ENCODE measurements at places on chromosomes 16 and 17.

DNA sequence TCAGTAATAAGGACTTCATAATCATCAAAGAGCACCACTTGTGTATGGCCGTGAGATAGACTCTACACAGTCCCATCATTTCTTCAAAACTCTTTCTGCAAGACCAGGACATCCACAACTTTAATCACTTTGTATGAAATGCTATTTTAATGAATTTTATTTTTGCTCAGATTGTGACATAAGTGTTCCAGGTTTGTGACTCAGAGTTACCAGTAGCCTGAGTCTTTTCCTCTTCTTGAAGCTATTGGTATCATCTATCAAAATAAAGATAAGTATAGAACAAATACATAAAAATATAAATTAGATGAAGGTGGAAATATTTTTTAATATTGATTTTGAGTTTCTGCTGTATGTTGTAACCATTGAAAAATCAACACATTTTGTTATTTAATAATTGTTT, 16.6 kb upstream of the VWA3A start:
- DNase-seq = no peak

GRCh38 chr17:20120836-20121235, 111.7 kb downstream of the SPECC1 start:
- DNase-seq = no peak

- DNase-seq = no peak
Observed at GRCh38 chr17:1449412-1449967, 6.5 kb downstream of the CRK start.

DNA sequence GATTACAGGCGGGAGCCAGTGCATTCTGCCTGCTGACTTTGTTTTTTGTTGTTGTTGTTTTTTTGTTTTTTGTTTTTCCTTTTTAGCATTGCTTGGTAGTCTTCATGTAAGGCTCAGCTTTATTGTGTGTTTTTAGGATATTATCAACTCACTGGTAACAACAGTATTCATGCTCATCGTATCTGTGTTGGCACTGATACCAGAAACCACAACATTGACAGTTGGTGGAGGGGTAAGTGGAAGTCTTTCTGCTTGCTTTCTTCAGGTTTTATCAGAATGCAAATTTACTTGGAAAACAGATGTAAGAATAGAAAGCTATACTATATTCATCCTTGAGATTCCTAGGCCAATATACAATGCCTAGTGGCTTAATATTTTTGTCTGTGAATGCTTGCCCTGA, 3.3 kb upstream of the CMTM1 start:
- DNase-seq = no peak

- DNase-seq = no peak
Observed at GRCh38 chr16:77462894-77463293, 28.1 kb upstream of the ADAMTS18 start.

DNA sequence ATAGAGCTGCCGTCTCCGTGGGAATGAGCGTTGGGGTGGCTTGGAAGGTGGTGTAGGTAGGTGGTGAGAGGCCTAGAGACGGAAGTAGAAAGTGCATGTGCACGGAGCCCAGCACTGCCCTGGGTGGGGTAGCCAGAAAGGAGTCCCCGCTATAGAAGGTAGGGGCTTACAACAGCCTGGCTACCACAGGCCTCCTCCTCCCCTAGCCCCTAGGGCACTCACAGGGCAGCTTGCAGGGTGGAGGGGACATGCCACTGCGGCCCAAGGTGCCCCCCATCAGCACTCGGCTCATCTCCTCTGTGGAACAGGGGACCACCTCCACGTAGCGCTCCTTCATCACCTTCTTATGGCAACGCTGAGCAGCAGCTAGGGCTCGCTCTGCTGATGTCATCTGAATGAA, 5.0 kb downstream of the ESRP2 start:
- DNase-seq = no peak
